Stomach (tissue), 19 donors: ENCODE measurements at places on chromosomes 2 and 18. TPM values are rescaled to one million over a fixed set of nuclear protein-coding genes. Genes with fewer than 3 reads are reported as not detected.
A peak's percentile ranks its signal among the peaks of the same experiment; 100 is the strongest.

GRCh38 chr2:101147971-101148370, 3.2 kb downstream of the TBC1D8 start:
- DNase-seq, result no peak

Gene FEV
- total RNA-seq, result not detected

- DNase-seq, result no peak
These were observed 13.3 kb upstream of the CCDC85A start for GRCh38 chr2:56170504-56170903.

DNA sequence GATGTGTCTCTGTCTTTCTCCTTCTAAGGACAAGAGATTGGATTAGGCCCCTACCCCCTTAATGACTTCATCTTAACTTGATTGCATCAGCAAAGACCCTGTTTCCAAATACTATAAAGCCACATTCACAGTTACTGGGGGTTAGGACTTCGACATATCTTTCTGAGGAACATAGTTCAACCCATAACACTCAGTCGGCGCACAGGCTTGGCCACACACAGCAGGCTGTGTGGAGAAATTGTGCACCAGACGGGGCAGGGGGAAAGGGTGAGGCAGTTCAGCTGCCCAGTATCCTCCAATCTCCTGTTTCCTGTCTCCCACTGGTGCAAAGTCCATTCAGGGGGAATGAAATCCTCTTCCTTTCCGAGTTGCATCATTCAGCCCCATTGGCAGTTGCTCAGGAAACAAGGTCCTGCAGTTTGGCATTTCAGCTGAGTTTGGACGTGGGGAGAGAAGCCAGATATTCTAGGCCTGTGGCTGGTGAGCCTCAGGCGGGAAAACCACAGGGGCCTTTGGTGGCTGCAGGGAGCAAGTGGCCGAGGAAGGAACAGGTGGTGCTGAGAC, 9.4 kb upstream of the RAPGEF4 start:
- no peak for DNase-seq

Gene CRYGC
- not detected for total RNA-seq

DNA sequence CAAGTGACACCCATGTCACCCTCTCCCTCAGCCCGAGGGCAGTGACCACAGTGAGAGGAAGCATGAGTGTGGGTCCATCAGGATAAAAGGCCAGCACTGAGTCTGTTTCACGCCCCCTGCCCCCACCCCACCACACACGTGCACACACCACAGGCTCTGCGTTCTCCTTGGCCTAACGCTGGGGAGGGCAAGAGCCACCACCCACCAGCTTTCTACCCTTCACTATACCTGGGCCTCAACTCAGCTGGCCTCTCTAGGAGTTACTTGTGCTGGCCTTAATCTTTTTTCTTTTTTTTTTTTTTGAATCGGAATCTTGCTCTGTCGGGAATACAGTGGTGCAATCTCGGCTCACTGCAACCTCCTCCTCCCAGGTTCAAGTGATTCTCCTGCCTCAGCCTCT, 140.5 kb downstream of the ZFP36L2 start:
- no peak for DNase-seq

- DNase-seq, result no peak
These were observed 15.4 kb upstream of the UGT1A8 start for GRCh38 chr2:233602076-233602475.

Gene SERPINB13
- total RNA-seq, result not detected

Gene FAM124B
- total RNA-seq, result not detected

Gene DCDC2C
- not detected for total RNA-seq

DNA sequence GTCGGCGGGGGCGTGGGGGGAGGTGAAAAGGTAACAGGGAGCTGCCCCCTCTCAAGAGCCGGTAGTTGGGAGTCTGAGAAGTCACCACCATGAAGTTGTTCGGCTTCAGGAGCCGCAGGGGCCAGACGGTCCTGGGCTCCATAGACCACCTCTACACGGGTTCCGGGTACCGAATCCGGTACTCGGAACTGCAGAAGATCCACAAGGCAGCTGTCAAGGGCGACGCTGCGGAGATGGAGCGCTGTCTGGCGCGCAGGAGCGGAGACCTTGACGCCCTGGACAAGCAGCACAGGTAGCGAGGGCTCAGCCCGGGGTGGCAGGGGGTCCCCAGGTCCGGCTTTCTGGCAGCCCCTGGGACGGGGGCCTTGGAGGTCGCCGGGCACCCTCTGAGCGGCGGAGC, 47.1 kb upstream of the ZNF519 start:
- DNase-seq, result no peak

Gene OTOS
- total RNA-seq, result not detected

DNA sequence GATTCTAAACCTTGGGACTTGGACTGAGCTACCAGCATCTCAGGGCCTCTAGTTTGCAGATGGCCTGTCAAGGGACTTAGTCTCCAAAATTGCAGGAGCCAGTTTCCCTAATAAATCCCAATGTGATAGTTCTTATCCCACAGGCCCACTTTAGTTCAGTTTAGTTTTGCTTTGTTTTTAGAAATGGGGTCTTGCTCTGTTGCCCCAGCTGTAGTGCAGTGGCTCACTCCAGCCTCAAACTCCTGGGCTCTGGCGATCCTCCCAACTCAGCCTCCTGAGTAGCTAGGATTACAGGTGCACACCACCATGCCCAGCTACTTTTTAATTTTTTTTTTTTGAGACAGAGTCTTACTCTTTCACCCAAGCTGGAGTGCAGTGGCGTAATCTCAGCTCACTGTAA, 2.6 kb upstream of the SF3B1 start:
- no peak for DNase-seq

Gene FASTKD2
- 9.9 TPM for total RNA-seq

DNA sequence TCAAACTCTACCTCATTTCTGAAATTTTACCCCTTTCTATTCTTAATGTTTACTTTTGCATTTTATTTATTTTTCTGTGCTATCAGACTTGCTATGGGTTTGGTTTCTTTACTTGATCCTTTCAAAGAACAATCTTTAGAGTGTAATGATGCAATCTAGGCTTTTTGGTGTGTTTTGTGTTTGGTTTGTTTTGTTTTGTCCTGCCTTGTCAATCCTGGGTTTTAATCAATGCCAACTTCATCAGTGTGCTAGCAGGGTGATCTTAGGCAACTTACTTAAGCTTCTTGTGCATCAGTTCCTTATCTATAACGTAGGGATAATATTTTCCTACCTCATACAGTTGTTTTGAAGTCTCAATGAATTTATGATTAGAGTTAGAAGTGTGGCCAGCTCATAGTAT, 350.4 kb downstream of the NR4A2 start:
- no peak for DNase-seq

DNA sequence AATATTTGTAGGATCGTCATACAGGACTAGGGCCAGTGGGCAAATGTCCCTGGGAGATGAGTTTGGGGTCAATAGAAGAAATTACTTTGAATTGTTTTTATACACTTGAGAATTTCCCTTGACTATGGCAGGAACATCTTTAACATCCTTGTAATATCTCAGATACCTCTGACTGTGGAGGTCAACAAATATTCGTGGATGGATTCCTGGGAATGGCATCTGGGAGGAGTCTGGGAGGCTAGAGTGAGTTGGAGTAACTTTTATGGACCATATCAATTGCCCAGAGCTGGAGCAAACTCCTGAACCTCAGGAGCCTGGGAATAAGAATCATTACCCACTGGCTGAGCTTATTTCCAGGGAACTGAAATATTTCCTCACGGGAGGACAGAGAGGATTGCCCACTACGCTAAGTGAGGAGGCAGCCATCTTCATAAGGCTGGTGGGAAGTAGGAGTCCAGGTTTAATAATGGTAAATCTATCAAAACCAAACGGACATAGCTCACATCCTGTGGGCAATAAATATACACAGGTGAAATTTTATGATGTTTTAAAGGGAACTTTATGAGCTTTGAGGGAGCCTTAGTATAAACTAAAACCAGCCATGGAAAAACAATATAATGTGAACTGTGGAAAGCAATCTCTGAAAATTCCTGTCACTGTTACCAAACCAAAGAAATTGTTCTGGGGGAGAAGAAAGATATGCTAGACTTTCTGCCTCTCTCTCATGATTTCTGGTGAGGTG, 44.4 kb upstream of the LCLAT1 start:
- DNase-seq, result no peak

DNA sequence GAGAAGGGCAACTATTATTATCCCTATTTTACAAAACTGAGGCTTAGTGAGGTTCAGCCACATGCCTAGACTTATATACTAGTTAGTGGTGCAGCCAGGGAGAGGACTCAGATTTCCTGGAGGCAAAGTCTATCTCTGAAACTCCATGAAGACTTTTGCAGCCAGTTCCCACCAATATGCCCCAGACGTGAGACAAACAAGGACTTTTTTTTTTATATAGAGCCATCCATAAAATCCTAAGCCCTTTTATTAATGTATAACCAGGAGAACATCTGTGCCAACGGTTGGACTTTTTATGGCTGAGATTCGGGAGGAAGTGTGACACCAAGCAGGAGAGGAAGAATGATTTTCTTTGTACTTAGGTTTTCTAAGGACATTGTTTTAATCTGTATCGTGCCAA, 29.9 kb downstream of the LIPG start:
- DNase-seq, result no peak

DNA sequence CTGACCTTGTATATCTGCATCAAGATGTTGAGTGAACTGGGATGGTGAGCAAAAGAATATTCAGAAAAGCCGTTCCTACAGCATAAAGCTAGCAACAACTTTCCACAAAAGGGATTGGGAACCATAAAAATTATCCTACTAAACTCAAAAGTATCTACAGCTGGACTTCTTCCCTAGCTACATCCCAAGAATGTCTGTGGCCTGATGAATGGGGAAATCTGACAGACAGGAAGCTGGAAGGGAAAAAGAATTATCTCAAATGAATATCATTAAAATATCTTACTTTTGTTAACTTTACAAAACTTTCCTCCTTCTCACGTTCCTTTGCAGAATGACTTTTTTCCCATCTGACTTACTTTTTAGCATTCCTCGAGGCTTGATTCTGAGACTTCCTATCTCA, 150.9 kb downstream of the PDE11A start:
- DNase-seq, result no peak

Gene STPG4
- not detected for total RNA-seq

DNA sequence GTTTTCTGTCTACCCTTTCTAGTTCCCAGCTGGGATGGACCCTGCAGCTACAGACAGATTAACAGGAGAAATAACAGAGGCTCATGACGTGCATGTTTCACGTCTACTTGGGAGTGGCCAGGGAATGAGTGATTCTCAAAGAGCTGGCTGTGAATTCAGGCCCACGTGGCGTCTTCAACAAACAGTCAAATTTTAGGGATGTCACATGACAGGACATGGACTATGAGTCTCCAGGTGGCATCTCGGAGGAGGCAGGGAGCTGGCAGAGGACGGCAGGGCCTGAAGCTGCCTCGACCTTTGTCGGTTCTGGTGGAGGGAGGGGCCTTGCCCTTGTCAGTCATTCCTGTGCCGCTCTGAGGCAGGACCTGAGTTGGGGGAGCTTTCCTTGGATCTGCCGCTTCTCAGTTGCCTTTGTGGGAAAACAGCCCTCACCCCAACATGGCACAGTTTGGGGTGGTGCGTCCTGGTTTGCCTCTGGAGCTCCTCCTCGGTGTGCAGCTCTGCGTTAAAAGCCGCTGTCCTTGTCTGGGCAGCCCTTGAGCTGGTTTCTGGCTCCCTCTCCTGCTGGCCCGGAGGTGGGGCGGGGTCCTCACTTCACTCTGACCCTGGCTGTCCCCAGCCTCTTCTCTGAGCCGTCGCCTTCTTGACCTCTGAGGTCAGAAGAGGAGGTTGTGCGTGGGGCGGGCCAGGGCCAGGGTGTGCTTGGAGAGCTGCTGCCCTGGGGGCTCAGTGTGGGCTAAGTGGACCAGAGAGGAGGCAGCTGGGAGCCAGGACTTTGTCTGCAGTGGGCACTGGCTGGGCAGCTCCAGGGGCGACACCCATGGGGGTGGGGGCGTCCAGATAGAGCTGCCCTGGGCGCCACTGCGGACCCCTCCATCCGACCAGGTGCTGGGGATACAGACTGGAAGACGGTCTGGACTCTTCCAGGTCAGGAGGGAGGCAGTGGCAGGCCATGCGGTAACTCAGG, 12.1 kb upstream of the GAL3ST2 start:
- DNase-seq, result peak; percentile 67

Gene SIGLEC15
- not detected for total RNA-seq

DNA sequence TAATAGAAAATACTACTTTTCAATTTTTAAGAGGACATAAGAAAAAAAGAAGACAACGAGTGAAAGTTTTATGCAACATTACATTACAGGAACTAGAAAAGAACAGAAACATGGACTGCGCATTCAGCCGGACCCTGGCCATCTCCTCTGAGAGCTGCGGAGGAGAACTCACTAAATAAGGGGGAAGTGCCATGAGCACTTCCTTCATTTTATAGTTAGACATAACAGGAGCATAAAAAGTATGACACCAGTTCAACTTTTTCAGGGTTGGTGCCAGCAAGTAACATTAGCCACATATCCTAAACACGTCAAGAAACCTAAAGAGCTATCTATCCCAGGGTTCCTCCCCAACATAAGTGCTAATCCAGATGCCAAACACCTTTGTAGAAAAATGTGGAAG, 78.0 kb upstream of the SERTAD2 start:
- no peak for DNase-seq

Gene IGFBP5
- 444 TPM for total RNA-seq

DNA sequence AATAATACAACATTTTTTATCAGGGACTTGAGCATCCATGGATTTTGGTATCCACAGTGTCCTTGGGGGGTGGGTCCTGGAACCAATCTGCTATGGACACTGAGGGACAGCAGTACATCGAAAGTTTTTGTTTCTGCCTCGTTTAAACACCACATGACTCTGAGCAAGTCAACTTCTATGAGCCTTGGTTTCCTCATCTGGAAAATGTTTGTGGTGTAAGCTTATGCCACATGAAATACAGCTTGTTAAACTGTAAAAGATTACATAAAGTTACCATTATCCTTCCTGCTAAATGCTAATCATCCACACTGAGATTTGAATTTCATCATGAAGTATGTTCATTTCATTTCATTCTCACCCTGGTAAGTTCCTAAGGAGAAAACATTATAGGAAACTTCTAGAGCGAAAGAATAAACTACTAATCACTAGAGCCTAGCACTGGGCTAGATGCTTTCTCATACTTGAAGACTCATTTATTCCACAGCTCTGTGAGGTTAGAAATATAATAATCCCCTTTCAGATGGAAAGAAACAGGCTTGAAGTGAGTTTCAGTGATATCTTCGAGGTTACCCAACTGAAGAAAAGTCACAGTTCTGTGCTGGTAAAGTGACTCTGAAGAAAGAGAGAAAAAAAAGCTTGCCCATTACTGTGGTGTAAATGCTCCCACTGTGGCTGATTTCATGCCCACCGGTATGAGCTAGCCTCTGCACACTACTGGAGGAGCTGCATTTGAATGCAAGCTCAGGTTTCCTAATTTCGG, 29.2 kb downstream of the MCFD2 start:
- no peak for DNase-seq

GRCh38 chr2:207525296-207525695, 4.5 kb upstream of the CREB1 start:
- no peak for DNase-seq

DNA sequence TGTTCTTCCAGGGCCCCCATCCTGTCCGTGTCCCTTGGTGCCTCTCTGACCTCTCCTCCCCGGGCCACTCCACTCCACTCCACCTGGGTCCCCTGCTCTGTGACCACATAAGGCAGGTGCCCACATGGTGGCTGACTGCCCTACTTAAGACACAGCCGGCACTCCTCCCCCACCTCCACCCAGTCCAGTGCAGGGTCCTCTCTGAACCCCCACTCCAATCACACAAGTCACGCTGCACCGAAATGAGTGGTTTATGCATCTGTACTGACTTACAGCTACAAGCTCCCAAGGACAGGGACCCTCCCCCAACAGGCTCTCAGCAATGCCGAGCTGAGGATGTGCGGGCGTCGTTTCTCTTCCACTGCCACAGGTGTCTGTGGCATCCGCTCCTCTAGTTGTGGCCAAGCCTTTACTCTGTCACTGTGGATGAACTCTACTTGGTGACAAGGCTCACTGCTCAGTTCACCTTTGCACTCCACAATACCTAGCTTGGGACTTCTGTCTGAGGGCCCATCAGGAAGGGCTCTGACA, 48.3 kb downstream of the TFCP2L1 start:
- DNase-seq, result no peak
